ENCODE measurements at places on chromosomes 13 and 19.

DNA sequence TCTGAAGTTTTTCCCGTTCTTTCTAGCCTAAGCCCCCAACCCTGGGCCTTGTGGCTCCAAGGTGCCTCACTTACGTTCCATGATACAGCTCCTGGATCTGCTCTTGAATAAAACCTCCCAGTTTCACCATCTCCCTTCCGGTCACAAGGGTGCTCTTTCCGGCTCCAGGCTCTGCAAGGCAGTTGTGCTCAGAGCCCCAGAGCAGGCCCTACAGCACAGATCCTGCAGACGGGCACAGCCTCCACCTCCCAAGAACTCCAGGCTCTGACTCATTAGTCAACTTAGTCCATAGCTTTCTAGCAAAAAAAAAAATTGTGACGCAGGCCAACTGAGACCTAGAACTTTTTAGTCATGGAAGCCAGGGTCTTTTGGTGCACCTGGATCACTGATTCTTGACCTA lies 33.9 kb upstream of the SLC7A10 start:
- no peak for DNase-seq

GRCh38 chr19:46404055-46404752 lies 9.2 kb downstream of the CCDC8 start:
- DNase-seq, result no peak

- no peak for DNase-seq
Observed at GRCh38 chr19:17761148-17761547, 9.9 kb downstream of the FCHO1 start.

- no peak for DNase-seq
Observed at GRCh38 chr19:34995551-34995950, 4.6 kb upstream of the GRAMD1A start.

Data from stimulated activated CD4-positive, alpha-beta T cell treated with anti-CD3 and anti-CD28 coated beads, Interleukin-2, amount 100 ng/mL, for 24 hours (primary cell).